Adrenal gland (tissue), 19 donors: ENCODE measurements at places on chromosomes 2 and 18. TPM values are rescaled to one million over a fixed set of nuclear protein-coding genes. Genes with fewer than 3 reads are reported as not detected.

TDRD15 gene
- total RNA-seq, result not detected

DSEL gene
- total RNA-seq, result 7.4 TPM

LAMA3 gene
- 6.6 TPM for total RNA-seq

FAM168B gene
- 55.2 TPM for total RNA-seq

EMX1 gene
- total RNA-seq, result not detected

TLX2 gene
- total RNA-seq, result 0.46 TPM

SCYGR7 gene
- total RNA-seq, result not detected

CPLX4 gene
- total RNA-seq, result not detected

POTEJ gene
- total RNA-seq, result 0.17 TPM

SCYGR4 gene
- total RNA-seq, result not detected

POTEC gene
- total RNA-seq, result not detected

SMYD1 gene
- not detected for total RNA-seq

HOXD8 gene
- total RNA-seq, result 37.2 TPM

- no peaks in the 10 kb centered on the region for H3K36me3 ChIP-seq
- no peak overlapping the region for H3K27ac ChIP-seq
- no peaks in the 10 kb centered on the region for H3K4me1 ChIP-seq
- H3K27me3 ChIP-seq, result no peaks in the 10 kb centered on the region
- H3K4me3 ChIP-seq, result no peak overlapping the region
- no peak for DNase-seq
Measured at GRCh38 chr2:67169417-67170140, 227.6 kb upstream of the ETAA1 start.

GRCh38 chr2:60560734-60561644 is 7.5 kb upstream of the BCL11A start:
- peaks cover 34% of the 10 kb centered on the region for H3K27me3 ChIP-seq
- H3K4me1 ChIP-seq, result no peaks in the 10 kb centered on the region
- H3K27ac ChIP-seq, result no peak overlapping the region
- no peak for DNase-seq

DNA sequence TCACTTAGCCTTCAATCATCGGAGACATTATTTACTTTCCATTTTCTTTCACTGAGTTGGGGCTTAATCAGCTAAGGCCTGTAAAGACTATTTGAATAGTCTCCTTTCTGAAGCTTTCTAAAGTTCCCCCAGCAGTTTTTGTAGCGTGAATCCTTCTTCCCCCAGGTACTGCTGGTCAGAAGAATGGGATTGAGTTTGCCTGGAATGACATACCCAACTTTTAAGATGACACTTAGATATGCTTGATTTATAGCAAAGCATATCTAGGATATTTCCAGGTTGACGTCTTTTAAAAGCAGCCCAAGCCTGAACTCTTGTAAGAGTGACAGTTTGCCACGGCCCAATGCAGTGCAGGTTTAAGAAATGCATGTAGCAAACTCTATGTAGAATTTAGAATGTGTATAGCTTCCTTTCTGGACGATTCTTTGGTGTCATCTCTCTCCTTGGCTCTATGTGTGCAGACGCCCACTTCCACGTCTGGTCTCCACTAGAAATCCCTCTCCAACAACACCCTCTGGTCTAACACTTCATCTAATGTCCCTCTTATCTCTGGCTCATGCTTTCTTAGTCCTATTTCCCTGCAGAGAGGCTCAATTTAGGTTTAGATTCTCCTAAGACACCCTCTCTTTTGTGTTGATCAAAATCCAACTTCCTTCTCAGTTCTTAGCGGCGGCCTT is 175.0 kb upstream of the CYRIA start:
- H3K4me1 ChIP-seq, result no peaks in the 10 kb centered on the region
- DNase-seq, result no peak
- no peaks in the 10 kb centered on the region for H3K27me3 ChIP-seq
- H3K27ac ChIP-seq, result no peak overlapping the region
- H3K36me3 ChIP-seq, result no peaks in the 10 kb centered on the region

GRCh38 chr2:136530146-136530545 is 235.2 kb upstream of the THSD7B start:
- H3K4me3 ChIP-seq, result no peak overlapping the region
- no peaks in the 10 kb centered on the region for H3K4me1 ChIP-seq
- DNase-seq, result no peak
- H3K27me3 ChIP-seq, result no peaks in the 10 kb centered on the region
- no peak overlapping the region for H3K27ac ChIP-seq
- no peaks in the 10 kb centered on the region for H3K36me3 ChIP-seq

GRCh38 chr18:6495536-6495935 is 80.8 kb upstream of the L3MBTL4 start:
- no peaks in the 10 kb centered on the region for H3K4me1 ChIP-seq
- H3K36me3 ChIP-seq, result no peaks in the 10 kb centered on the region
- DNase-seq, result no peak
- no peak overlapping the region for H3K27ac ChIP-seq
- H3K27me3 ChIP-seq, result no peaks in the 10 kb centered on the region
- H3K4me3 ChIP-seq, result no peak overlapping the region

DNA sequence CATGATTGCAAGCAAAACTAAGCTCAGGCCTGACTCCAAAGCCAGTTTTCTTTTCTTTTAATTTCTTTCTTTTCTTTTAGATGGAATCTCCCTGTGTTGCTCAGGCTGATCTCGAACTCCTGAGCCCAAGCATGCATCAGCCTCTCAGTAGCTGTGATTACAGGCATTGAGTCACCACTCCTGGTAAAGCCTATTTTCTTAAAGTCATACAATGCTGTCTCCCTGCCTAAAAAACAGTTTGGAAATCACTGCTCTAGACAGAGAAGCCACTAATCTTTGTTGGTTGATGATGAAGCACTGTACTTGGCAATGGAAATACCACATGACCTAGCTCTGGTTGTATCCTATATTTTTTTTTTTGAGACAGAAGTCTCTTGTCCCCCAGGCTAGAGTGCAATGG is 33.1 kb upstream of the ZNF532 start:
- H3K4me3 ChIP-seq, result no peak overlapping the region
- no peak overlapping the region for H3K27ac ChIP-seq
- no peaks in the 10 kb centered on the region for H3K27me3 ChIP-seq
- no peak for DNase-seq
- no peaks in the 10 kb centered on the region for H3K4me1 ChIP-seq

- H3K27ac ChIP-seq, result no peak overlapping the region
- H3K36me3 ChIP-seq, result no peaks in the 10 kb centered on the region
- peaks cover 6% of the 10 kb centered on the region for H3K27me3 ChIP-seq
- H3K4me1 ChIP-seq, result no peaks in the 10 kb centered on the region
Measured at GRCh38 chr2:113032737-113033136, 19.9 kb downstream of the IL36B start.

GRCh38 chr2:170467568-170468422 is 247.3 kb upstream of the SP5 start:
- no peak for DNase-seq
- no peaks in the 10 kb centered on the region for H3K4me1 ChIP-seq
- H3K27ac ChIP-seq, result no peak overlapping the region
- no peaks in the 10 kb centered on the region for H3K36me3 ChIP-seq
- no peak overlapping the region for H3K4me3 ChIP-seq

GRCh38 chr2:211157211-211157610 is 600.8 kb downstream of the CPS1 start:
- DNase-seq, result no peak
- no peaks in the 10 kb centered on the region for H3K27me3 ChIP-seq
- no peak overlapping the region for H3K27ac ChIP-seq

DNA sequence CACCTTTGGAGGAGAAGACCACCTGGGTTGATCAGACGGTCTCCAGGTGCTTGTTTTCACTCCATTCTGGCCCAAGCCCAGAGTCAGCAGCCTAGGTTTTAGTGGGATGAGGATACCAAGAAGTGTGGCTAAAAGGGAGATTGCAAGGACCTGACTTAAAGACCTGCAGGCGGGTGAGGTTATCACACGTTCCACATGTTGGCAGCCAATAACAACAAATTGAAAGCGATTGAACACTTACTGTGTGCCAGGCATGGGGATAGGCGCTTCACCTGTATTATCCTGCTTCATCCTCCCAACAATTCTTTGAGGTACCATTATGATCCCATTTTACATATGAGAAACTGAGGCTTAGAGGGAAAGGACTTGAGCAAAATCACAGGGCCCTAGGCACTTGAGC is 5.0 kb downstream of the ARL4C start:
- peaks cover 6% of the 10 kb centered on the region for H3K27me3 ChIP-seq
- no peak overlapping the region for H3K27ac ChIP-seq
- DNase-seq, result no peak

DNA sequence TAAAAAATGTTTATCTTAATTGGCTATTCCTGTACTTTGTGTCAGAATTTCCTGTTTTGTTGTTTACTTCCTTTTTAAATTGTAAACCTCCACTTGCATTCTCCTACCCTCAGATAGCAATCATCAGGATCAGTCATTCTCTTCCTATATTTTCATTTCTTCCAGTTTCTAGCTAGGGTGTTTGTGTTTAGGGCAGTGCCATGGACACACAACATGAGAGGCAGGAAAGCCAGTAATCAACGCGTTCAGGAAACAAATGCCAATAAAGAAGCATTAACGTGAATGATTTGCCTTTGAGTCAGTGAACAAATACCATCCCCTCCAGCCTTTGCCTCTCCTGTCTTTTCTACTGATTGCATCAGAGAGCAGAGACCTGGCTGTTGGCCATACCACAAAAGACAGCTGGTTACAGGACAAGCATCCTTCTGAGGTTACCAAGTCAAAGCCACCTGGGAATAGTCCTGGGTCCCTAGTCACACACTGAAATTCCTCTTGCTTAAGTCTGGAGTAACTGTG is 56.7 kb upstream of the FHL2 start:
- no peaks in the 10 kb centered on the region for H3K27me3 ChIP-seq
- H3K36me3 ChIP-seq, result no peaks in the 10 kb centered on the region
- no peak overlapping the region for H3K4me3 ChIP-seq
- peak overlapping the region; percentile 39 for H3K27ac ChIP-seq

- H3K4me3 ChIP-seq, result no peak overlapping the region
- H3K27me3 ChIP-seq, result no peaks in the 10 kb centered on the region
- no peaks in the 10 kb centered on the region for H3K36me3 ChIP-seq
- H3K27ac ChIP-seq, result no peak overlapping the region
- H3K4me1 ChIP-seq, result peaks cover 15% of the 10 kb centered on the region
- peak; percentile 87 for DNase-seq
Measured at GRCh38 chr2:119290859-119291587, 67.4 kb downstream of the STEAP3 start.

GRCh38 chr2:64637000-64637635 is 16.6 kb downstream of the SERTAD2 start:
- H3K27ac ChIP-seq, result no peak overlapping the region
- no peak overlapping the region for H3K4me3 ChIP-seq
- H3K36me3 ChIP-seq, result peaks cover 11% of the 10 kb centered on the region
- H3K27me3 ChIP-seq, result no peaks in the 10 kb centered on the region
- H3K4me1 ChIP-seq, result peaks cover 17% of the 10 kb centered on the region

DNA sequence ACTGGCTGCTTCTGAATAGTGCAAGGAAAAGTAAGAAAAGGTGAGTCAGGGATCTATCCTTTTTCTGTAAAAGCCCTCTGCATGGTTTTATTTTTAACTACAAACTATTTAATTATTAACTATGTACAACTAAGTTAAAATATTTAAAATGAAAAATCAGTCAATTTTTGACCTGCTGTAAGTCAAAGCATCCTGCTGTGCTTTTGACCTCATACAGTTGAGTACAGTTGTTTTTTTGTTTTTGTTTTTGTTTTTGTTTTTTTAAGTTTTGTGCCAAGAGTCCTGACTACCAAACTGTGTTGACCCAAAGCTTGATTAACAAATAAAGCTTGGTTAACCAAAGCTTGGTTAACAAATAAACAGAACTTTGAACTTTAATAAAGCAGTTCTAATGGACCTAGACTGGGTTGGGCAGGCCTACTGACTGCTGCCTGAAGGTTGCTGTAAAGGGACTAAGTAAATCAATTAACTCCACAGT is at the start of gene ACMSD:
TSS of gene ACMSD (plus strand) at position 474 of the 478 bp plus-strand sequence. CDS start 67 bp downstream, outside the sequence.
- no peaks in the 10 kb centered on the region for H3K4me1 ChIP-seq
- no peaks in the 10 kb centered on the region for H3K36me3 ChIP-seq
- no peak within 1 kb of the TSS for H3K4me3 ChIP-seq
- no peak within 1 kb of the TSS for H3K27ac ChIP-seq
- no peak for DNase-seq
- H3K27me3 ChIP-seq, result no peaks in the 10 kb centered on the region

- no peak overlapping the region for H3K4me3 ChIP-seq
- no peaks in the 10 kb centered on the region for H3K27me3 ChIP-seq
- H3K36me3 ChIP-seq, result no peaks in the 10 kb centered on the region
- no peaks in the 10 kb centered on the region for H3K4me1 ChIP-seq
Measured at GRCh38 chr2:1540481-1540880, 127.2 kb downstream of the TPO start.

DNA sequence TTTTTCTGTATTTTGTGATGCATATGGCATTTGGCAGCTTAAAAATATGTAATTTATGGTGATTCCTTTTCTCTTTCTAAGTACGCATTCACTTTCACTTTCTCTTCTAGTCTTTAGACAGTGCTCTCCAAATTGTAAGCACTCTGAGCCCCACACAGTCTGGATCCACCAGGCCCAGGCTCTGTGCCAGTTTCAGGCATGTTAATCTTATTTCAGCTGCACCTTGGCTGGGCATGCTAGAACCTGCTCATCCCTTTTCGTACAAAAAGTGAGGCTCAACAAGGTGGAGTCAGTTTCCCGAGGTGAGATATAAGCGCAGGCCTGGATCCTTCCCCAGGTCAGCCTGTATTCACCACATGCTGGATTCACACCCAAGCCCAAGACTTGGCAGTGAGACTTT is 203.9 kb downstream of the MTX2 start:
- H3K27me3 ChIP-seq, result no peaks in the 10 kb centered on the region
- no peak overlapping the region for H3K4me3 ChIP-seq
- peak; percentile 32 for DNase-seq

DNA sequence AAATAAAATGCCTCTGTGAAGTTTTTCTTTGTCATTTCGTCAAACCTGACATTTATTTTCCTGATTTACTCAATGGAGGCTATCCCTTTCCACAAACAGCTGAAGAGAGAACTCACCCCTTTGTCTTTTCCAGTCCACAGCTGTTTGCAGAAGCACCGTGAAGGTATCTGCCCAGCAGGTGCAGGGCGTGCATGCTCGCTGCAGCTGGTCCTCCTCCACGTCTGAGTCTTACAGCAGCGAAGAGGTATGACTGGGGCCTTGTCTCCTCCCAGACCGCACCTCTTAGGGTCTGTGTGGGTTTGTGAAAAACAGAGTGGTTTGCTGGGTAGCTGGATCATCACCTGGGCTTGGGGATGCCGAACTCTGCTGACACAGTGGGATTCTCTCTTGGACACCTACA is 9.7 kb downstream of the SPP2 start:
- H3K27me3 ChIP-seq, result no peaks in the 10 kb centered on the region
- no peak for DNase-seq
- no peaks in the 10 kb centered on the region for H3K36me3 ChIP-seq
- no peak overlapping the region for H3K4me3 ChIP-seq

GRCh38 chr2:134189009-134189720 is 64.7 kb upstream of the MGAT5 start:
- DNase-seq, result peak; percentile 33
- H3K4me3 ChIP-seq, result no peak overlapping the region
- H3K36me3 ChIP-seq, result no peaks in the 10 kb centered on the region
- no peaks in the 10 kb centered on the region for H3K27me3 ChIP-seq
- H3K4me1 ChIP-seq, result peaks cover 11% of the 10 kb centered on the region

GRCh38 chr2:152067823-152068222 is 31.0 kb downstream of the CACNB4 start:
- no peak overlapping the region for H3K27ac ChIP-seq
- no peak overlapping the region for H3K4me3 ChIP-seq
- H3K27me3 ChIP-seq, result no peaks in the 10 kb centered on the region

- H3K4me3 ChIP-seq, result no peak overlapping the region
- DNase-seq, result no peak
- no peak overlapping the region for H3K27ac ChIP-seq
- H3K4me1 ChIP-seq, result no peaks in the 10 kb centered on the region
- no peaks in the 10 kb centered on the region for H3K27me3 ChIP-seq
Measured at GRCh38 chr18:46630160-46630559, 26.9 kb downstream of the LOXHD1 start.
